ENCODE measurements at places on chromosomes 16 and 17.

DNA sequence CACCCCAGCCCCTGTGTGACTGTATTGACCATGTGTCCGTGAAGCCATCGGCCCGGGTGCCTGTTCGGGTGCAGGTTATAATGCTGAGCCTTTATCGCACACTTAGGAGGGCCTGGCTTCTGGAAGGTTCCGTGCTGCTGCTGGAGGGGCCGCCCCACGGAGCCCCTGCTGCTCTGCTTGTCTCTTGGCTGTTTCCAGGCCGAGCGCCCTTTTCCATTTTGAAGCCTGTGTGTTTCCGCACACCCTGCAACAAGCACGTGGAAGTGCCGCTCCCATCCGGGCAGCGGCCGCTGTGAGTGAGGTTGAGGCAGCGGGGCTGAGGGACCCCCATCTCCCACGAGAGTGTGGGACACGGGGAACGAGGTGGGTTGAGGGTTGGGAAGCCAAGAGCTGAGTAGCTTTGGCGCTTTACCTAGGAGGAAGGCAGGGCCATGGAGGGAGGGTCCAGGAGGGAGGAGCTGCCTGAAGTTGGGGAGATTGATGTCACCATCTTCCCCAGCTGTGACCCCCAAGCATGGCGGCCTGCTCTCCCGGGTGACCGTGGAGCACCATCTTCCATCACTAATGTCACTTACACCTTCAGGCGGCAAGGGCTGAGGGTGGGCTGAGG lies 200.1 kb upstream of the GSE1 start:
- no peak for ATAC-seq

DNA sequence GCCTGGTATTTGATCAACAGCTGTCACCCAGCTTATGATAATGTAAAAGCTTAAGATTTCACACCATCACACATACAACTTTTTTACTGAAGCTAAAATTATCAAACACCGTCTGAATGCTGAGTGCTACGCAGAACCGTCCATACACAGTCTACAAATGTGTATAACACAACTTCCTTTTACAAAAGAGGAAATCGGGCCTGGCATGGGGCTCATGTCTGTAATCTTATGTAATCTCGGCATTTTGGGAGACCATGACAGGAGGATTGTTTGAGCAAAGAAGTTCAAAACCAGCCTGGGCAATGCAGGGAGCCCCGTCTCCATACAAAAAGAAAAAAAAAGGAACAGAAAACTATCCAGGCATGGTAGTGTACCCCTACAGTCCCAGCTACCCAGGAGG lies 19.6 kb upstream of the QRICH2 start:
- no peak for ATAC-seq

GRCh38 chr17:42424991-42425610 lies 2.0 kb upstream of the CAVIN1 start:
- ATAC-seq = no peak

DNA sequence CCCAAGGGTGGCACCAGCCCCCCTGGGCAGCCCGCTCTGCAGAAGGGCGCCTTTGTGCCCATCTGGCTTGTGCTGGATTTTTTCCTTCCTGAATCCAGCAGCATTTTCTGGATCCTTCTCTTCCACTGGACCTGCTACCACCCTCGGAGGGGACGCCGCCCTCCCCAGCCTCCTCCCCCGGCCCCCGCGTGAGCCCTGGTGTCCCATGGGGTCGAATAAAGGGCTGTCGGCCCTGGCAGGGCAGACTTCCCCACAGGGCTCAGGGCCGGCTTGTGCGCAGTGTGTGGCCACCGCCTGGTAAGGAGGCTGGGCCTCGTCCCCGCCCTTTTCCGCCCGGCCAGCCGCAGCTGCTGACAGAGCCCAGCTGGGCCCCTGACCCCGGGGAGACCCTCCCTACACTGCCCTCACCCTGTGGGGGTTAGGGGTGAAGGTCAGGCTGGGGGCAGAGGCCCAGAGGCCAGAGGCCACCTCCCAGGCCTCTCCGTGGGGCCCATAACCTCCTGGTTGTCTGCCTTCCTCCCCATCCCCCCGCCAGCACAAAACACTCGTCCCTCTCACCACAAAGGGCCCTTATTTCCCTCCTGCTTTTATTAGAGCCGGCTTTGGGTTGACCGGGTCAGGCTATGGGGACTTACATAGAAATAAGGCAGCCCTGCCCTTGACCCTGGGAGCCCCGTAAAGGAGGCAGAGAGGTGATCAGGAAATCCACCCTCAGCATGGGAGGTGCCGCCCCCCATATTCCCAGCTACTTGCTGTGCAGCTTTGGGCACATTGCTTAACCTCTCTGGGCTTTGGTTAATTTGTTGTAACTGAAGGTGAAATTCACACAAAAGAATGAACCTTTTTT lies 179.3 kb upstream of the CIBAR2 start:
- no peak for ATAC-seq

GRCh38 chr17:59620518-59621259 lies 994 bp downstream of the CLTC start:
- no peak for ATAC-seq

GRCh38 chr16:83227336-83227735 lies 580.4 kb upstream of the HSBP1 start:
- no peak for ATAC-seq

GRCh38 chr17:48181653-48182052 lies 74.1 kb downstream of the SNX11 start:
- ATAC-seq = no peak

GRCh38 chr17:80898716-80899115 lies 92.9 kb upstream of the CHMP6 start:
- no peak for ATAC-seq

DNA sequence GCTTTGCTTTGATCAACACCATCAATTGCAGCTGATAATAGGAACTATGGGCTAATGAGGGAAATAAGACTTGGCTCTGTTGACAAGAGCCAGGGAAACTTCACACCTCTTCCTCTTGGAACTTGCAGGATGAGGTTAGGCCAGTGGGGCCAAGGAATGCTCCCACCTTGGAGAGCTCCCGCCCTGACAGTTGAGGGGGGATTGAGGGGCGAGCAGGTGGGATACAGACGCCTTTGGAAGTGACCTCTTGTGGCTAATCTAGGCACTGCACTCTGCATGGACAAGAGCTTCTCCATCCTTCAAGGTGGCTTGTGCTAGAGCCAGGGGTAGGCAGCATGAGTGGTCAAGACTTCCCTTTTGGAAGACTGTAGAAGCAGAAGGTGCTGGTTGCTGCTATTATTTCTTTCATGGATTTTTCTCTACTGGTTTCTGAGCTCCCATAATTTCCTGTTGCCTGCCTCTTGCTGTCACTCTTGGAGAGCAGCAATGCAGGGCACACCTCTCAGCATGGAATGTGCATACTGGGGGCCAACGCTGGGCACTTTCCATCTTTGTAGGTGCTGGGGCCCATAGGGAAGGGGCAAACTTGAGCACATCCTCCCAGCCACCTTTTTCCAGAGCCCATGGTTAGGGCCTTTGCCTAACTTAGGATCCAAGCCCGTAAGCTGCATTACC lies 2.3 kb upstream of the PHF12 start:
- ATAC-seq = no peak

DNA sequence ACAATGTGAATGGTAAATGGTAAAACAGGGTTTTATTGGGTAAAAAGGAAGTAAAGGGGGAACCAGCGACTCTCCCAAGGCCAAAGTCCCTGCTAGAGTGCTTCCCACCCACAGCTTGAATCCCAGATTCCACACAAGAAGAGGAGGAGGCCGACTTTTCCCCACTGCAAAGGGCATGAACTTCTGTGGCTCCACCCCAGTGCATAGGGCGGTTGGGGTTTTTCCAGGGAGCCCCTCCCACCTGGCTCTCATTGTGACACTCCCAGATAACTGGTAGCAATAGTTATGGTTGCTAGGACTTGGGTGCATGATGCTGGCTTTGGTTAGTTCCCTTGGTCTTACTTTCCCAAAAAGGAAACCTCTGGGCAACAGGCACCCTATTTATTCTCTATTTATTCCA lies 666.0 kb upstream of the CA10 start:
- ATAC-seq = no peak

DNA sequence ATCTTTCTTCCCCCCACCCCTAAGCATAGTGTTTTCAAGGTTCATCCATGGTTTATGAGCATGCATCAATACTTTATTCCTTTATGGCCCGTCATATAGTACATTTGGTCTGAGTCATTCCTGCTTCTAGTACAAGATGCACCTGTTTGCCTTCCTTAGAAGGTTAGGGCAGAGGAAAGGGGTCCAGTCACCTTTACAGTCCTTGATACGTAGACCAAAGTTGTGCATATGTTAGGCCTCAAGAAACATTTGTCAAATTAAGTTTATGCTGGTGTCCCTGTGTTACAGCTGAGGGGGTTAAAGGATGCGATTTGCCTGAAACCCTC lies 1.4 kb downstream of the CYB5D2 start:
- ATAC-seq = no peak

- ATAC-seq = peak; percentile 50
These were observed 98.8 kb upstream of the METRNL start for GRCh38 chr17:82980632-82981031.

GRCh38 chr16:79089735-79090284 lies 510.7 kb downstream of the MAF start:
- ATAC-seq = peak; percentile 69

GRCh38 chr17:30234296-30234695 lies 1.2 kb downstream of the SLC6A4 start:
- ATAC-seq = no peak

GRCh38 chr17:28049071-28049470 lies 6.6 kb downstream of the NLK start:
- no peak for ATAC-seq

- peak; percentile 88 for ATAC-seq
These were observed 25.1 kb downstream of the KSR1 start for GRCh38 chr17:27481327-27481726.

GRCh38 chr16:17359788-17360390 lies 110.9 kb downstream of the XYLT1 start:
- ATAC-seq = peak; percentile 89

GRCh38 chr17:60641810-60642220 lies 35.8 kb upstream of the BCAS3 start:
- peak; percentile 59 for ATAC-seq

DNA sequence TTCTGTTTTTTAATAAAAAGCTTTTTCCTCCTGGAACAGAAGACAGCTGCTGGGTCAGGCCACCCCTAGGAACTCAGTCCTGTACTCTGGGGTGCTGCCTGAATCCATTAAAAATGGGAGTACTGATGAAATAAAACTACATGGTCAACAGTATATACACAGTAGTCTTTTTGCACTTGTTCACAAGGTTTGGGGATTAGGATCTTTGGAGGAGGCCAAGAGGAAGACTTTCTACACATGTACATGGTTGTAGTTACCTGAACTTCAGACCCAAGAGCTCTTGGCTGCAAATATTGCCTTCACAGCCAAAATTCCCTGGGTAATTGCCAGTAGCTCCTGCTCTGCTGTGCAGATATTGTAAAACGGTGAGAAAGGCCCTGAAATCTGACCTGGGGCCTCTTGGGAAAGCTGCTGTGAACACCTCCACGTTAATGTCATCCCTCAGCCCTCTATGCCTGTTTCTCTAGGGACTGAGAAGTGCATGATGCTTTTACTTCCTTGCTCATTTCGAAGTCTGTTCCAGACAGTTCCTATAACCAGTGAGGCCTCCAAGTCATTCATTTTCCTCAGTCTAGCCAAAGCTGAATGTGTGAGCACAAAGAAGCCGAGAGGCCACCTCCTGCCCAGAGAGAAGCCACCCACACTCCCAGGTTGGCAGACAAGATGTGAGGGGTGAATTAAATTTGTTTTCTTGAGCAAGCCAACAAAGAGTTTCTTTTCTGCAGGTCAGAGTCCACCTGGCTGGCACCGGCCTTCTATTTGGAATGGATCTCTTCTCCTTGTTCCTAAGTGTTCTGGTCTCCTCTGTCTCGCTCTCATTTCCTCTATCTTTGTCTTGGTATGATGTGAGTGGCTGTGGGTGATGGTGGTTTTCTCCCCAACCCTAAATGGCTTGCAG lies 15.9 kb downstream of the ANKRD40 start:
- ATAC-seq = no peak

GRCh38 chr16:66913081-66913480 lies 5.6 kb downstream of the CDH16 start:
- no peak for ATAC-seq

DNA sequence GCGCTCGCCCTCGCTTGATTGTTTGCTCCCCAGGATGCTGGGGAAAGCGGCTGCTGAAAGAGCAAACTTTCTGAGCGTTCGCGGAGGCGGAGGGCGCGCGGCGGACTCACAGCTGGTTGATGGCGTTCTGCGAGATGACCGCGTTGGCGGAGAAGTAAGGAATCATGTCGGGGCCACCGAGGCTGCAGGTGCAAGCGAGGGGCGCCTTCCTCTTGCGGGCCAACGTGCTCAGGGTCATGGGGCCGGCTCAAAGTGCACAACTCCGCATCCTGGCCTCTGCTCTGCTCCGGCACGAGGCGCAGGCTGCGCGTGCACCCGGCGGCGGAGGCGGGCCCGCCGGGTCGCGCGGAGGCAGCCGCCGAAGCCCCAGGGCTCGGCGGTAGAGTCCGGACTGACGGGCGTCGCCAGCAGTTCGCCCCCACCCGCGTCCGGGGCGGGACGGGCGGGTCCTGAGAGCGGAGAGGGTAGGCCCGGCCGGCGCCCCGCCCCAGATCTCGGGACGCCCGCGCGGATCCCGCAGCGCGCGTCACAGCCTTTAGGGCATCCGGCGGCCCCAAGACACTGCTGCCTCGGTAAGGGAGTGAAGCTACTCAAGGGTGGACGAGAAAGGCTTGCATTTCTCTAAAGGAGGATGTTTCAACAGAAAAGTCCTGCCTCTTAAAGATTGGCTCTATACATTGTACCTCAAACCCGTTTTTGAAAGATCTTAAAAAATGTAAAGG lies 138.5 kb upstream of the CORO6 start:
- peak; percentile 97 for ATAC-seq

- ATAC-seq = no peak
These were observed 123.1 kb downstream of the LYRM1 start for GRCh38 chr16:21023509-21024202.

- ATAC-seq = no peak
These were observed 18.4 kb downstream of the FA2H start for GRCh38 chr16:74756203-74756602.
